Bronchial epithelial cell (primary cell): ENCODE measurements at places on chromosomes 5 and 9. TPM values are rescaled to one million over a fixed set of nuclear protein-coding genes. Genes with fewer than 3 reads are reported as not detected.

Gene SLC45A2
- total RNA-seq = not detected in 2 replicates

Gene UNC13B
- total RNA-seq = 16.8 and 30.6 TPM in 2 replicates

Gene ZCCHC9
- 35.7 and 36.9 TPM in 2 replicates for total RNA-seq

Gene STPG3
- total RNA-seq = not detected in 2 replicates

Gene SPARC
- 10.5 and 22.6 TPM in 2 replicates for total RNA-seq

Gene OTP
- not detected in 2 replicates for total RNA-seq

Gene IFNE
- total RNA-seq = 4.0 and 12.4 TPM in 2 replicates

Gene EPB41L4B
- 30.3 and 47.7 TPM in 2 replicates for total RNA-seq

Gene SLC25A2
- 0.13 TPM in 1 of 2 replicates, not detected in the other for total RNA-seq

Gene FOXD4
- total RNA-seq = 0.26 TPM in 2 replicates

Gene CYSTM1
- 22.4 and 25.5 TPM in 2 replicates for total RNA-seq

Gene SEMA5A
- total RNA-seq = 1.3 and 1.6 TPM in 2 replicates

Gene FBXL7
- total RNA-seq = 0.26 and 0.51 TPM in 2 replicates

Gene NR3C1
- total RNA-seq = 35.2 and 41.9 TPM in 2 replicates

Gene SPINK13
- total RNA-seq = not detected in 2 replicates

Gene GPR21
- 1.3 and 1.8 TPM in 2 replicates for total RNA-seq

Gene TRUB2
- total RNA-seq = 18.8 and 19.2 TPM in 2 replicates

Gene PCDHGA1
- under 0.01 and 0.26 TPM in 2 replicates for total RNA-seq

Gene SLC6A3
- total RNA-seq = not detected in 2 replicates

Gene LOX
- total RNA-seq = 1.4 and 1.8 TPM in 2 replicates

Gene TMEM215
- not detected in 2 replicates for total RNA-seq

Gene GM2A
- total RNA-seq = 85.4 and 121 TPM in 2 replicates

Gene FAT2
- 34.2 and 62.6 TPM in 2 replicates for total RNA-seq

Gene OR1J2
- not detected in 2 replicates for total RNA-seq

Gene ZDHHC11B
- total RNA-seq = under 0.01 and 0.51 TPM in 2 replicates

Gene HDAC3
- total RNA-seq = 72.7 and 87.1 TPM in 2 replicates

Gene RXRA
- total RNA-seq = 16.8 and 21.3 TPM in 2 replicates

Gene PDE6A
- not detected in 2 replicates for total RNA-seq

Gene FCHSD1
- total RNA-seq = 14.2 and 17.2 TPM in 2 replicates

Gene EIF4EBP3
- total RNA-seq = 2.6 and 3.2 TPM in 2 replicates

Gene GABBR2
- total RNA-seq = not detected in 2 replicates
